ENCODE measurements at places on chromosomes 6 and 20.

DNA sequence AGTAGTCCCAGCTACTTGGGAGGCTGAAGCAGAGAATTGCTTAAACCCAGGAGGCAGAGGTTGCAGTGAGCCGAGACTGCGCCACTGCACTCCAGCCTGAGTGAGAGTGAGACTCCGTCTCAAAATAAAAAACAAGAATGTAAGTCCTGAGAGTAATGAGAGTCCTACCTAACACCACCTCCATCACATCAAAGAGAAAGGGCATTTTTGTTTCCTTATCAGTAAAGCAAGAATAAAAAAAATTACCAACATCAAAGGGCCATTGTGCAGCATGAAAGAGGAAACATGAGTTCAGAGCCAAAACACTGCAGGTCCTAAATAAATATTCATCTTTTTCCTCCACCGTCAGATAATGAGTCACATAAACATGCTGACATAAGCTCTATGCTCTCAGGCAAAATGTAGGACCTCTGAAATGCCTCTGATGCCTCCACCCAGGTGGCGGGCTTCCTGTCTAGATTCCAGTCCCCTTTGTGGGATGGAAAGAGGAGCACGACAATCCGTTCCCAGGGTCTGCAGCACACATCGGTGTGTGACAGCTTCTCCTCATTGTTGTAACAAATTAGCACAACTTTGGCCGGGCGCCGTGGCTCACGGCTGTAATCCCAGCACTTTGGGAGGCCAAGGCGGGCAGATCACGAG lies 7.2 kb downstream of the ATP9A start:
- DNase-seq = no peak

DNA sequence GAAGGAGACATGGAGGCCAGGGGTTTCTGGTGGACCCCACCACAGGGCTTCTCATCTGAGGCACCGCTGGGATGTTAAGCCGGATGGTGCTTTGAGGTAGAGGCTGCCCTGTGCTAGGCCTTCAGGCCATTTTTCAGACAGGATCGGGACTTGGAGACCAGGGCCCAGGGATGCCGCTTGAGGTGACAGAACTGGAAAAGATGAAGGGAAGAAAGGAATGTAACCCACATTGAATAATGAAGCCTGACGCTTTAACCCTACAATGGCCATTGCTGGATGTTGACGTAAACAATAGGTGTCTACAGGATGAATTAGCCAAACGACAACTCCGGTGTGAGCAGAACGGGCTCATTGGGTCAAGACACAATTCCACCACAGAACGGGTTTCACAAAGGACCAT lies 62.5 kb downstream of the CEBPB start:
- no peak for DNase-seq

GRCh38 chr6:128057946-128058345 lies 157.1 kb upstream of the THEMIS start:
- no peak for DNase-seq

GRCh38 chr20:24608926-24609667 lies 139.7 kb downstream of the SYNDIG1 start:
- no peak for DNase-seq

DNA sequence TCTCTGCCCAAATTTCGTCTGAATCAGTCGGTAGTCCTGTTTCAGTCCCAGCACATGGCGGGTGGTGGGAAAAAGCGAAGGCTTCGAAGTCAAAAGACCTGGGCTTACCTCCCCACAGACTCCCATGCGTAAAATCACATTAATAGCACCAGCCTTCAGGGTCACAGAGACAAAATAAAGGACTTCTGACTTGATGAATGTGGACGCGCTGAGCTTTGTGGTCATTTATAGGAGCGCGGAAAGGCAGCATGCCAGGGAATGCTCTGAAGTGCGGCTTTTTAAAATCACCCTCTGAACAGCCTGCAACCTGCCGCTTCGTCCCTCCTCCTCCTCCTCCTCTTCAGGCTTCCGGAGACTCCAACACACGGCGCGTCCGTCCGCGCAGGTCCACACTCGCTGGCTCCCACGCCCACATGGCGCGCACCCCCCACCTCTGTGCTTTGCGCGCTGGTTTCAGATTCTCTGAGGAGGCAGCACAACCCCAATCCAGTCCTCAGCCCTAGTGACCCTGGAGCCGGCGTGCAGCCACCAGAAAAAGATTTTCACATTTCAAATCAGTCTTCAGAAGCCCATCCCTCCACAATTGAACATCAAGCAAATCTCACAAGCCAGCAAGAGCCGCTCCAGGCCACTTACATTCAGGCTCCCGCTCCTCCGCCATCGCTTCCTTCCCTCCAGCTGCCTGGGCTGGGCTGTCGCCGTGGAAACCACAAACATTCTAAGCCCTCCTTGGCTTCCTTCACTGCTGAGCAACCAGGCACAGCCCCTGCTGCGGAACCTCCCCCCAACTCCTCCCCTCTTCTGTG lies at the start of gene C6orf118:
C6orf118 (minus strand) TSS at position 680 of the 806 bp plus-strand sequence; CDS start at position 661, 19 bp downstream.
- peak; percentile 93 for DNase-seq

DNA sequence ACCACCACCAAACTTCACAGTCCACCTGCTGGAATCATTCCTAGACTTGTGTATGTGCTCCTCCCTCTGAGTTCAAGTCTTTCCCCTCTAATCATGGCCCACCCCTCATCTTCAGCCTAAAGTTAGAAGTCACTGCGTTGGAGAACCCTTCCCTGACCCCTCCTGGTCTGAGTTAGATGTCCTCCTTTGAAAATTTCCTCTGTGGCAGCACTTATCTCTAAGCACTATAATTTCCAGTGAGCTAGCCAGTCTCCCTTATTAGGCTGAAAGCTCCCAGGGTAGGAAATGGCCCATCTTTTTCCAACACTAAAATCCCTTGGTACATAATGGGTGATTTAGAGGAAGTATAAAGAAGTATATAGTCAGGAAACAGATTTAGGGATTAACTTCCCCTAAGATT lies 63.2 kb downstream of the SESN1 start:
- DNase-seq = no peak

GRCh38 chr6:35237476-35237875 lies 22.1 kb upstream of the ZNF76 start:
- no peak for DNase-seq

DNA sequence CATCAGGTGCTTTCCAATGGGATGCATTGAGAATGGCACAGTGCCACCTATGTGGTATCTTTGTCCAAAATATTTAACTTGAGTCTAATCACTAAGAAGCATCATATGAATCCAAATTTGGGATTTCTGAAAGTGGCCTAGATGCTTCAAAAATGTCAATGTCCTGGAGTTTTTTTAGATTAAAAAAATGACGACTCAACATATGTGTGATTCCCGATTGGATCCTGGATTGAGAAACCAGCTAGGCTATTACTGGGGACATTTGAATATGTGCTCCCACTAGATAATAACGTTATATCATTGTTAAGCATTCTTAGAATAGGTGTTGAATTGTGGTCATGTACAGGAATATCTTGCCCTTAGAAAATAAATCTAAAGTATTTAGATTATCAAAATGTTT lies 189.2 kb downstream of the TBXT start:
- no peak for DNase-seq

DNA sequence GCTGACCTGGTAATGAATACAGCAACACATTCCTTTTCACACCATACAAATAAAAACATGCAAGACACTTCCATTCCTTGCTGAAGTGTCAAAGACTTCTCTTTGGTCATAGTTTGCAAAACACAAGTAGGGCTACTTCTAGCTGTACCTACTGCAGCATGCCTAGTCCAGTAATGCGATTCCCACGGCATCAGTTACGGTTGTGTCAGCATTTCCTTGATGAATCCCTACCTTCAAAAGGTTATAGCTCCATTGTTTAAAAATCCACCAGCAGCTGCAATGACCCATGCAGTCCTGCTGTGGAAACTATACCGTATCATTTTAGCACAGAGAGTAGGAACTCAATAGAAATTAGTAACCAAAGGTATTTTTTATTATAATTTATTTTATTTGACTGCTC lies 1371.5 kb downstream of the EPHA7 start:
- DNase-seq = no peak

DNA sequence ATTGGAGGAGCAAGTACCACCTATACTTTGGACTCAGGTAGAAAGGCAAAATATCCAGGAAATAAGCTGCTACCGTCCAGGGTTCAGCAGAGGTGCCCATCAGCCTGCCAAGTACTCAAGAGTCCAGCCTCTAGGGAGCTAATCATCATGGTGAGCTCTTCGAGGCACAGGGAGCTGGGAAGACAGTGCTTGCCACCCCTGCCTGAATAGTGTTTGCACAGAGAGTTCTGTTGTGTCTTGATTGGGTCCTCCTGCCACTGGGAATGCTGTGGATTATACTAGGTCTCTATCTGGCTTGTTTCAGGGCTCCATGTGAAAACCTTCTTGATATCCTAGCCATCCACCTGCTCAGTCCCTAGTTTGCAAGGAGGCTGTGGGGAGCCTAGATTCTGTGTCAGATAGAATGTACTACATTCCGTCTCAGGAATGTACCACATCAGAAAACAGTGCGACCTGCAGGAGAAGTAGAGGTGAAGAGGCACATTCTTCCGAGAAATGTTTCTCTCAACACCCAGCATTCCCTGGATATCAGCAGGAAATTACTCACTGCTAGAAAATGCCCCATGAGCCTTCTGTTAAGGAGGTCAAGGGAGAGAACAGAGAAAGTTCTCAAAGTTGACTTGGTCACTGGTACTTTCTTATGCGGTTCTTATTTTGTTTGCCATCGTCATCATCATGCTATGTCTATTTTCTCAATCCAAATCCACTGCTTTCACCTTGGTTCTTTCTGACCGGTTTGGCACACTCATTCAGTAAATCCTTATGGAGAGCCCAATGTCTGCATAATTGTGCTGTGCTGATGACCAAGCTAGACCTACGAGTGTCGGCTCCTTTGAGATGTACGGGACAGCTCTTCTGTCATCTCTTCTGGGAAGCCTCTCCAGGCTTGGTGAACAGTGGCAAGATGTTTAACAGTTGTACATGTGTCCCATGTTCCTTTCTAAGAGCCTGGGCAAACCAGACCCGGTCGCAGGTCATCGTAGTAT lies 30.7 kb downstream of the PTPN1 start:
- no peak for DNase-seq

DNA sequence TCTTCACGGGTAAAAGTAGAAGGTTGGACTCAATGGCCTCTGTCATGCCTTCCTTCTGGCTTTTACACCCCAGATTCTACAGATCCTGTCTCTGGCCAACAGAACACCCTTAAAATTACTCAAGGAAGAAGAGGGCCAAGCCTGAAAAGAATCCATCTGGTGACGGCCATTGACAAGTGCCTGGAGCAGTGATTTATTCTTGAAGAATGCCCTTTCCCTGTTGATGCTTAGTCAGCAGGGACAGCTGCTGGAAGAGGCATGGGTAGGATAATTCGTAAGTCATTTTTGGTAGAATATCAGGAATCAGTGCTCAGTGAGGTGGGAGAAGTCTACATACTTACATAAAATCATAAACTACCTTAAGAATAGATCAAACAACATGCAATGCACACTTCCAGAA lies 397.9 kb downstream of the SAMD5 start:
- DNase-seq = no peak

DNA sequence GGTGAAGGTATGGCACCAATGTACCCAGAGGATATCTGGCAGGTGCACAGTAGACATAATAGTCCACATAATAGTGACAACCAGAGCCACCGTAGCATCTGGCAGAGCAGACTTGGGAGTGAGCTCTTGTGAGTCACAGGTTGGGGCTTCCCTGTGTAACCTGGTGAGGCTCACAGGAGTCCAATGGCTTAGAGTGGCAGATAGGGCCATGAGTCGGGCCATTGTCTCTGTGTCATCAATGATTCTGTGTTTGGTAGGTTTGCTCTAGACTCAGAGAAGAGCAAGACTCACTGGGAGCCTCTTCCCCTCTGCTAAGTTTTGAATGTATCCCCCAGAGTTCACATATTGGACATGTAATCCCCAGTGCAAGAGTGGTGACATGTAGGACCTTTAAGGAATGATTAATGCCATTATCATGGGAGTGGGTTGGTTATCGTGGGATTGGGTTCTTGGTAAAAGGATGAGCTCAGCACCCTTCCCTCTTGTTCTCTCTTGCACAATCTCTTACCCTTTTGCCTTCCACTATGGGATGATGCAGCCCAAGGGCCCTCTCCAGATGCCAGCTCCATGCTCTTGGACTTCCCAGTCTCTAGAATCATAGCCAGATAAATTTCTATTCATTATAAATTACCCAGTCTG lies 22.6 kb upstream of the SIRPA start:
- DNase-seq = no peak

GRCh38 chr20:56689852-56690485 lies 60.9 kb downstream of the TFAP2C start:
- no peak for DNase-seq

DNA sequence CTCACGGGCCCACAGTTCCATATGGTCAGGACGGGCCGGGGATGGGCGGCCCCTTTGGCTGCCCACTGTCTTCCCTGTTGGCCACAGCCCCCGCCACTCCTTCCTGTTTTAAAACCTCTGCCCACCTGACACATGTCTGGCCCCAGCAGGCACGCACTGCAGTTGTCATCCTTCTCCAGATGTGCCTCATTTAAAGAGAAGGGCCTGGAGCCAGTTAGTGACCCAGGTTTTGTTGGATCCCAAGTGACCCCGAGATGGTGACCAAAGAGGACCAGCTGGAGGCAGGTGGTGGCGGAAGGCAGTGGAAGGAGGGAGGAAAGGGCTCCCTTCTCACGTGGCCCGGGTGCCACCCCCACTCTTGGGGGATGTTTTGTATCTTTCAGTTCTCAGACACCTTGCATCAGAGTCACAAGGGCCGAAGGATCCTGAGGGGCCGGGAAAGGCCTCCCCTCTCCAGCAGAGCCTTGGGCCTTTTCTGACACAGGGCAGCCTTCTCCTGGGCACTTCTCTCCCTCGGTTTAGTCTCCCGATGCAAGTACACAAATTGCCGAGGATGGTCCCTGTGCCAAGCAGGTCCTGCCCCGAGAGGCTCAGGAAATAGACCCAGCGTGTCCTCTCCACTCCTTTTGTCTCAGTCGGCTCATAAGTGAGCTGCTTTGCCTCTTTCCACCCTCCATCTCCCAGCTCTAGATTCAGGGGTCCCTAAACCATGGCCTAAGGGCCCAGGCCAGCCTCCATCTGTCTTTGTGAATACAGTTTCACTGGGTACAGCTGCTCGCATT lies 117.6 kb downstream of the SULF2 start:
- DNase-seq = no peak

DNA sequence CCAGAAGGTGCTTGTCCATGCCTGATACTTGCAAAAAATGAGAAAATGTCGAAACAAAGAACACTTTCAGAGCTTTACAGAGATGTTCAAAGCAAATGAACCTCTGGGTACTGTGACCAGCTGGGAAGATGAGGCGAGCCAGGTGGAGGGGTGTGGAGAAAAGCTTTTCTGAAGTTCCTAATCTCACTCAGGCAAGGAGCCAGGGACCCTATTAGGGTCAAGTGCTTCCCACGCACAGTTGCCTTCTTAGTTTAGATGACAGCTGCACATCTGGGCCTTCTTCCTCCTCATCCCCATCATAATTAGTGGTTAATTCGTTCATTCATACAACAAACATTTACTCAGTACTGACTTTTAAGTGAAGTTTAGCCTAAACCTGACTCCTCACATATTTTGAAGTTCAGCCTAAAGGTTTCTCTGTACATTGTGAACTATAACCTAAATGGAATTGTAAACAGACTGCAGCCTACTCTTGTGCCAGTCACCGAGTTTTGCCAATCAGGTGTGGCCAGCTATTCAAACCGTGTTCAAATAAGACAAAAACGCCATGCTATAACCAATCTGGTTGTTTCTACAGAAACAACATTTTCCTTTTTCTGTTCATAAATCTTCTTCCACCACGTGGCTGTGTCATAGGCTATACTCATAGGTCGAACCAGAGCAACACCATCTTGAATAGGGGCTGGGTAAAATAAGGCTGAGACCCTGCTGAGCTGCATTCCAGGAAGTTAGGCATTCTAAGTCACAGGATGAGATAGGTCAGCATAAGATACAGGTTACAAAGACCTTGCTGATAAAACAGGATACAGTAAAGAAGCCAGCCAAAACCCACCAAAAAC lies 19.3 kb upstream of the AHCY start:
- no peak for DNase-seq

- no peak for DNase-seq
Observed at GRCh38 chr6:97473979-97474378, 191.0 kb upstream of the MMS22L start.
